Spleen (tissue), 13 donors: ENCODE measurements at places on chromosomes 3 and 15.

- no peaks in the 10 kb centered on the region for H3K27me3 ChIP-seq
- no peak overlapping the region for H3K27ac ChIP-seq
- H3K4me3 ChIP-seq = no peak overlapping the region
- H3K36me3 ChIP-seq = no peaks in the 10 kb centered on the region
These were observed 23.5 kb downstream of the MITF start for GRCh38 chr3:69762768-69763229.

DNA sequence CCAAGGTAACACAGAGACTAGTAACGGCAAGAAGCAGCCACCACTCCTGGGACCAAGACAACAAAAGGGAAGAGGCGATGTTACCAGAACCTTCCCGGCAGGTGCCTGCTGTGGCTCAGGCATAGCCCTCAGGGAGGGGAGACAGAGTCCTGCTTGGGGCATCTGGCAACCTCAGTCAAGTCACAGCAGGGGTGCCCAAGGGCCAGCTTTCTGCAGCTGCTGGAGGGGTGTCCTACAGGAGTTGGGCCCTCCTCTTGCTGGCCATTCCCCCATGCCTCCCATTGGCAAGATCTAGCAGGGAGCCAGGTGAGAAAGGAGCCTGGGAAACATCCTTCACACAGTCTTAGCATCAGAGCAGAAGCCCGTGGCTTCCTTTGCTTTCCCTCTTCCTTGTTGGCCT is 197.3 kb upstream of the IL12A start:
- no peaks in the 10 kb centered on the region for H3K27me3 ChIP-seq
- H3K27ac ChIP-seq = no peak overlapping the region
- H3K4me1 ChIP-seq = no peaks in the 10 kb centered on the region
- no peaks in the 10 kb centered on the region for H3K36me3 ChIP-seq
- DNase-seq = no peak

GRCh38 chr15:89129123-89129815 is 41.0 kb downstream of the ABHD2 start:
- H3K4me3 ChIP-seq = no peak overlapping the region
- H3K27me3 ChIP-seq = no peaks in the 10 kb centered on the region
- H3K36me3 ChIP-seq = peaks cover 22% of the 10 kb centered on the region
- peak; percentile 88 for DNase-seq
- H3K27ac ChIP-seq = peak overlapping the region; percentile 91

DNA sequence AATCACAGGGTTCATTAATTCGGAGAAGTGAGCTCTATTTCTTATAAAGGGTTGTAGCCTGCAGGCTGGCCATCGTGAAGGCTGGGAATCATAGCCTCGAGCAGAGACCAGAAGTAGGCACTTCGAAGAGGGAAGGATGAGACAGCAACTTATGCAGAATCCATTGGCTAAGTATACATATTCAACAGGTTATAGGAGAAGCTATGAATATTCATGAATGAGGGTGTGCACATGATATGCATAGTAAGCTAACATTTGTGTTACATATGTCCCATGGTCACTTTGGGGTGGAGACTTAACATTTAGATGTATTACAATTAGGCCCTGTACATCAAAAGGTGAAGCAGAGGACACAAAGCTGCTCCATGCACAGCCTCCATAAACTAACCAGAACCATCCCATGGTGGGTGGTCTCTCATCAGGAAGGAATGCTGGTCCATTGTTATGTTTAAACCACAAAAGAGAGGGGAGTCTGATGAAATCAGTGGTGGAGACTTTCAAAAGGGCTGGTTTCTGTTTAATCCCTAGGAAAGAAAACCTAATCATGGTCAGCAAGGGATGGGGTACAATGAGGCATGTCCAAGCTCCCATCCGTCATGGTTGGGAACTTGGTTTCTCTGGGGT is 80.8 kb upstream of the FHIT start:
- no peaks in the 10 kb centered on the region for H3K4me1 ChIP-seq
- H3K27ac ChIP-seq = no peak overlapping the region
- H3K36me3 ChIP-seq = no peaks in the 10 kb centered on the region
- no peak overlapping the region for H3K4me3 ChIP-seq
- no peaks in the 10 kb centered on the region for H3K27me3 ChIP-seq

DNA sequence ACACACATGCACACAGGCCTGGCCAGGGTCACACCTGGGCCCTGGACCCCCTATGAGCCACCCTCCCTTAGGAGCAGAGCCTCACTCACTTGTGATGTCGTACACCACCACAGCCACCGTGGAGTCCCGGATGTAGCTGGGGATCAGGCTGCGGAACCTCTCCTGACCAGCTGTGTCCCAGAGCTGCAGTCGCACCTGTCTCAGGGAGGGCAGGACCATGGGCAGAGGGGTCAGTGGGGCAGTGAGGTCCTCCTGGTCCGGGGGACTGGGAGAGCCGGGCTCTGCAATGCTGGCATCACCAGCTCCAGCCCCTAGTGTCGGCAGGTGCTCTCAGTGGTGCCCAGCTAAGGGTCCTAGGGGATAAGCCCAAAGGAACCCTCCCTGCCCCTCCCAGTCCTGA is 35.6 kb downstream of the SRPRB start:
- H3K27me3 ChIP-seq = no peaks in the 10 kb centered on the region
- peaks cover 4% of the 10 kb centered on the region for H3K36me3 ChIP-seq
- no peaks in the 10 kb centered on the region for H3K4me1 ChIP-seq
- no peak overlapping the region for H3K4me3 ChIP-seq
- DNase-seq = no peak
